Frontal cortex (tissue), 4 donors: ENCODE measurements at places on chromosomes 5 and 9.
A peak's percentile ranks its signal among the peaks of the same experiment; 100 is the strongest.

DNA sequence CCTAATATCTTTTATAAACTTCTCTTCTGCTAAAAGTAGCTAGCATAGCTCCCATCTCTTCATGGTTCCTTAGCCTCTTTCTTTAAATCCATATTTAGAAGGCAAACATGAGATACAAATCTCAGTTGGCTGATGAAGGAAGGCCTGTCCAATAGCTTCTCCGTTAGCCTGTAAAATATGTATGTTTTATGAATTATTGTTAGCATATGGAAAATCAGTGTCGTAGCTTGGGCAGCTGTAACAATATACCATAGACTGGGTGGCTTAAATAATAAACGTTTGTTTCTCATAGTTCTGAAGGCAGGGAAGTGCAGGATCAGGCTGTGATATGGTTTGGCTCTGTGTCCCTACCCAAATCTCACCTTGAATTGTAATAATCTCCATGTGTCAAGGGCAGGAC is 63.8 kb downstream of the PBX3 start:
- no peak for DNase-seq

DNA sequence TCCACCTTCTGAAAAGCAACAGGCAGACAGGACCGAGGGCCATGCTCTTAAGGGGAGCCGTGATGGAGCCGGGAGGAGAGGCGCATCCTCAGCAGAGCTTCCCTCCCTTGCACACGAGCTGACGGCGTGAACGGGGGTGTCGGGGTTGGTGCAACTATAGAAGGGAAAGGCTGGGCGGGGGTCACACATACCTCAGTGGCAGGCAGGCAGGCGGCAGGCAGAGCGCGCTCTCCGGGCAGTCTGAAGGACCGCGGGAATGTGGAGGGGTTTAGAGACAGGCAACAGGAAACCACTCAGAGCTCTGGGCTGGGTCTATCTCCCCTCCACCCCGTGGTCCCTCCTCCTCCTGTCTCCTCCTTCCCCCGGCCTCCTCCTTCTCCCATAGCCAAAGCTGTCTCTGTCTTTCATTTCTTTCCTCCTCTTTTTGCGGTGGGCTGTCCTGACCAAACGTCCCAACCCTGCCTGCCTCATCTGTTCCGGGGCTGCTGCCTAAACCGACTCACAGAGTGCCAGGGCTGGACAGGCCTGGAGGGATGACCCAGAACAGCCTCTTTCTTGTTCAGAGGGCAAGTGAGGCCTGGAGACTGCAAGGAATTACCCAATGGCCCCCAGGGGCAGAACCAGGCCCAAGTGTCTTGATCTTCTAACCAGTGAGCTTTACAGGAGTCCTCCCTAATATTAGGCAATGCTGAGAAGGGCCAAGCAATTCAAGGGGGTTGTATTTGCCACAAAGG is at the start of gene SPARC:
Gene SPARC (minus strand): TSS at position 242 of the 734 bp plus-strand sequence. CDS start 10,727 bp downstream, outside the sequence.
- DNase-seq: no peak

DNA sequence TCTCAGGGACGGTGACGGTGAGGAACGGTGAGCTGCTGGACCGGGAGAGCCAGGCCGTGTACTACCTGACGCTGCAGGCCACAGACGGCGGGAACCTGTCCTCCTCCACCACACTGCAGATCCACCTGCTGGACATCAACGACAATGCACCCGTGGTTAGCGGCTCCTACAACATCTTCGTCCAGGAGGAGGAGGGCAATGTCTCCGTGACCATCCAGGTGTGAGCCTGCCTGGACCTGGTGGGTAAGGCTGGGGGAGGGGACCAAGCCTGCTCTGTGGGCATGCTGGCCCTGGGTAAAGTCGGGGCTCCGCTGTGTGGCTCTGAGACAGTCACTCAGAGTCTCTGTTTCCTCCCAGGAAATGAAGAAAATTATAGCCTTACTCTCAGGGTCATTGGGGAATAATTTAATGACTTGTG is 29.3 kb downstream of the CDHR2 start:
- DNase-seq: no peak

- DNase-seq: no peak
Measured at GRCh38 chr9:5834214-5834613, 1.3 kb upstream of the ERMP1 start.

DNA sequence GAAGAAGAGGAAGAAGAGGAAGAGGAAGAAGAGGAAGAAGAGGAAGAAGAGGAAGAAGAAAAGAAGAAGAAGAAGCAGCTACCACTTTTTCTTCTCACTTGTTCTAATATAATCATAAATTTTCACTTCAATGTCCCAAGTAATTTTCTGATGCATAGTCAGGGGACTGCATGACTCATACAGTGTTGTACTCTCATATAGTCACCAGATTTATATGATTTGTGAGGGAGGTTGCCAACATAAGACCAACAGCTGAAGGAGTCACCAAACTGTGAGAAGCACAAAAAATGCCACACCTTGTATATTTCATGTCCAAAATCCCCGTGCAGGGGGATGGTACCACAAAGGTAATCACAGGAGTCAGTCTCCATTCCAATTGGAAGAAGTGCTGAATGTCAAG is 32.7 kb upstream of the DMRTA1 start:
- no peak for DNase-seq

DNA sequence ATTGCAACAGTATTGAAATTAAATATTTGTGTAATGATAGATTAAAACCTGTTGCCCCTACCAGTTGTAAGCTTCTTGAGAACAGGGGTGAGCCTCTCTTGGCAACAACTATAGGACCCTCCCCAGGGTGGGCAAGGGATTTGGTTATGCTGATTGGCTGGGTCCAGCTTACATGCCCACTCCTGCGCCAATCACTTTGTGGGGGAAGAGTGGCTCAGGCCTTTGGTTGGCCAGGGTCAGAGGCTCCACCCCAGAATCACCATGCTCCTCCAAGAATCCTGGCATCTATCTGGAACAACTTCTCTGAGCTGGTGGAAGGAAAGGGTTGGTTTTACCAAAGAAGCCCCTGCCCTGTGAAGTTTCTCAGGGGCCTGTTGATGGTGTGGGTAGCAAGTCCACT is 8.6 kb upstream of the PITX1 start:
- DNase-seq: no peak

GRCh38 chr5:139376364-139376763 is 6.7 kb downstream of the SLC23A1 start:
- no peak for DNase-seq

DNA sequence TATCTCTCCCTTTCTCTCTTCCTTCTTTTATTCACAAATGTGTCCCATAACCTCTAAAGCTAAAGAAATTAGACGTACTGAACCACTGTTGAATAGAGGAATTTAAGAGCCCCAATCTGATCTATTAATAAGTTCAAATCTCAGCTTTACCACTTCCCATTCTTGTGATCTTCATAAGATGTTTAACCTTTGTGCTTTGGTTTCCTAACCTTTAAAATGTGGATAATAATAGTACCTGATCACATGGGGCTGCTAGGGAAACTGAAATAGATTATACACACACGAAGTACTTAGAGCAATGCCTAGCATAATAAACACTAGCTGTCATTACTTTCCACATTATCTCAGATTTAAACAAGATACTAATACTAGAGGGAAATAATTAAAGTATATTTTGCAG is 324.3 kb upstream of the SEMA6A start:
- DNase-seq: no peak

DNA sequence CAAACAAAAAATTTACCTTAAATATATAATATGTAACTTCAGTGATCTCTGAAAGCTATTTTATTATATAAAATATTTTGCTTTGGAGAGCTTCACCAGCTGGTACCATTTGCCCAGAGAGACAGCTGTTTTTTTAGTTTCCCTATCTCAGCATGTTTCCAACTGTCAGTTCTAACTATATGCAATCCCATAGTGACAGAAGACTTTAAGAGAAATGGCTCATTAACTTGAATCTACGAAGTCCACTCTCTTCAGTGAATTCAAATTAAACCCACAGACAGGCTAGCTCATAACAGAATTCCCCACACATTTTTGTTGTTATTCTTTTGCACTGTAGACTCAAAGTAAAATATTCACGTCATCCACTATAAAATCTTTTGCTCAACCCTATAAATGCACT is 251.8 kb upstream of the POU5F2 start:
- DNase-seq: no peak

- DNase-seq: no peak
Measured at GRCh38 chr5:149966946-149967345, 6.4 kb downstream of the SLC26A2 start.

DNA sequence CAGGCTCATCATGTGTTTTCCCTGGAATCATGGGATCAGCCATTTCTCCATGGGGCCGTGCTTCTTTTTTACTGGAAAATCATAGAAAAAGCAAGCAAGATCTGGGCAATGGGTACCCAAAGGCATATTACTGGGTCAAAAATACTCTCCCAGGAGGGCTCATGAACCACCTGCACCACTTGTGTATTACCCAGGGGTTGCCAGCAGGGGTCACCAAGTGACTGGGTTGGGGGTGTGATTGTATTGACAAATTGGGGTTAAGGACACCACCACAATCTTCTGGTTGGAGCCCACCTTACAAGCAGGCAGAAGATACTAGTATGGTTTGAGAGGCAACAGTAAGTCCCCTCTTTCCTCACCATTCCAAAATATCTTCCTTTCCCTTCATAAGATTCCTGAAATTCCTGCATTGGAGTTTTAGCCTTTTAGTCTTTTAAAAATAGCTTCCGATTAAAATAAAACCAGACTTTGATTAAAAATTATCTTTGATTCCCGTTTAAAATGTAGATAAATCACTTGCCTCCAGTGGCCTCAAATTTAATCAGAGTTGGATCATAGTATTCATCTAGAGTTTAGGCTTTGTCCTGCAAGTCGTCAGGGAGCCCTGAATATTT is 603.3 kb downstream of the KIF4B start:
- DNase-seq: peak; percentile 4

- DNase-seq: no peak
Measured at GRCh38 chr5:68334553-68334886, 119.0 kb downstream of the PIK3R1 start.

DNA sequence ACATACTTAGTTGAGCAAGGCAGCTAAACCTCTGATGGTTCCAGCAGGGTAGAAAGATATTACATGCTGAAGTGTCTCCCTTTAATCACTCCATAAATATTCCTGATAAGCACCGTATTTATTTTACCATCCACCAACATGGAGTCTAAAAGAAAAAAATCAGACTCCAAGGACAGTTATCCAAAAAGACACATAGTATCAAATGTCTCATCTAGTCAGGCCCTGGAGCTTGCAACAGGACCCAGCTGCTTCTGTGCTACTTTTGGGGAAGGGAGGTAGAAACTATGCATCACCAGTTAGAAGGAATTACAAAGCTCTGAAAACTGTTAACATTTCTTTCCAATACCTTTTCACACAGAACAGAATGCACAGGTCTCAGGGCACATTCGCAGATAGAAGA is 88.1 kb downstream of the S1PR3 start:
- no peak for DNase-seq

DNA sequence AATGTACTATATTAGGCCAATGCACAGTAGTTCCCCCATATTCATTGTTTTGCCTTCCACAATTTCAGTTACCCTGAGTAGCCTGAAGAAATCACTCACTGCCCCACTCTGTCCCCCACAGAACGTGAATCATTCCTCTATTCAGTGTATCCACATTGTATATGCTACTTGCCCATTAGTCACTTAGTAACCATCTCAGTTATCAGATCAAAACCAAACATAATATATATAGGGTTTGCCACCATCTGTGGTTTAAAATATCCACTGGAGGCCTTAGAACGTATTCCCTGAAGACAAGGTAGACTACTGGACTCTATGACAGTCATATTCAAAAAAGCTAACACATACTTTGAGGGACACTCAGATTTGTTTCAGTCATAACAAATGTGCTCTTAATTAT is 465.7 kb upstream of the RGMB start:
- no peak for DNase-seq

- no peak for DNase-seq
Measured at GRCh38 chr9:114086607-114087006, 8.5 kb upstream of the AMBP start.

- no peak for DNase-seq
Measured at GRCh38 chr9:26904070-26904469, 11.5 kb upstream of the CAAP1 start.

DNA sequence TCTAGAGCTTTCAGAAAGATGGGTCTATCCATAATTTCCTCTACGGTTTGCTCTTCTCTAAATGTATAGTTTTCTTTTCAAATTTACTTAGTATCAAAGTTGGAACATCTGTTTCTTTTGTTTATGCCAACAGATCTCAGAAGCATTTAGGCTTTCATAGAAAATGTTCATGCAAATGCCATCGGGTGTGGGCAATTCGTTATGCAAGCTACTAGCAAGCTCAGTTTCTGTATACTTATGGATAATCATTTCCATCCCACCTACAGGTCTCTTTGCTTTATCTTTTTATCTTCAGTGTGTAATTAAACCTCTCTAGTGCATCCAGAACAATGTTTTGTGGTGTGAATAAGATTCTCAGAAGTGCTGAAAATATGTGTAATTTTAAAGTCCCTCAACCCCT is 59.9 kb downstream of the NUDT12 start:
- no peak for DNase-seq

DNA sequence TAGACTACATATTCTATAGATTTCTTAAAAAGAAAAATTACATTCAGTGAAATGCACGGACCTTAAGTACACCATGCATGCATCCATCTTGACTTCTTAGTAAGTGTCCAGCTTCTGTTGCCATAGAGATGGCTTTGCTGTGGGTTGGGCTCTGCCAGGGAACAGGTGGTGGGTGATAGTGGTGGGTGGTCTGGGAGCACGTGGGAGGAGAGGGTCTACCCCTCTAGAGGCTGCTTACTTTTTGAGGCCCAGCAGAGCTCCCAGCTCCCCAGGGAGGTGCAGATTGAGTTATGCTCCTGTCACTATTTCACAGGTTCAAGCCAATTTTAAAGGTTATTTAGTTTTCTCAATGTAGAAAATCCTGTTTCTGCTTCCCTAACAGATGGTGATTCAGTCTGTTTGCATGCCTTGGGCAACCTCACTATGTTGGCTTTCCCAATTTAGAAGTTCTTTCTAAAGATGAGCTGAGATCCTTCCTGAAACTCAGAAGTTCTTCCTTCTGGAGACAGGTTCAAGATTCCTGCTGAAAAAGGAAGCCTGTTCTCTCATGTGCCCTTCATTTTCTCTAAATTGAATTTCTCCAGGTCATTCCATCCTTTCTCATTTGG is 107.4 kb upstream of the LHFPL2 start:
- no peak for DNase-seq

- no peak for DNase-seq
Measured at GRCh38 chr9:16348531-16348930, 521.9 kb downstream of the BNC2 start.

DNA sequence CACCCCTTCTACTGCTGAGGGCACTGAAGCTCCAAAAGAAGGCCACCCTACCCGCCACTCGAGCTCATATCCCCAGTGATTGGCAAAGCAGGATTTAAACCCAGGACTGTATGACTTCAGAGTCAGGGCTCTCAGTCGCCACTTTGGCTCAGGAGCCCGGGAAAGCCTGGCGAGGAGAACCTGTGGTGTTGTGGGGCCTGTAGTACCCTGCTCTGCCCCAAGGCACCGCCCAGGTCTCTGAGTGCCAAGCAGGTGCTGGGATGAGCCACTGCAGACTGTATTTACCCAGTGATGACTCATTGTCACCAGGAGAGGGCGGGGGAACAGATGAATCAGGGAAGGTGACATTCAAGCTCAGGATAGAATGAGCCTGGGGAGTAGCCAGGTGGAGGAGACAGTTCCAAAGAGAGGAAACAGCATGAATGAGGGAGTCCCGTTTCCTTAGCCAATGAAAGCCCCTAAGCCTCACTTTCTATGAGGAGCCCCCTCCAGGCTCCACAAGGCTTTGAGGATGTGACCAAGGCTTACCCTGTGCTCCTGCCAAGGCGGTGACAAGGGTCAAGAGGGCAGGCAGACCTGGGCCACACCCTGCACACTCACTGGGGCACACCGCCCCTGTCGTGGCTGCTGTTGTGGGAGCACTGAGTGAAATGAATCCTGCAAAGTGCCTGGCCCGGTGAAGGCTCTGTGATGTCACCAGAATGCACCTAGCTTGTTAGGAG is 17.8 kb upstream of the DPM2 start:
- peak; percentile 77 for DNase-seq
